CD4-positive, alpha-beta T cell treated with Interleukin-2 at 100 ng/mL for 4 hours (primary cell): ENCODE measurements at places on chromosomes 12 and 14.

DNA sequence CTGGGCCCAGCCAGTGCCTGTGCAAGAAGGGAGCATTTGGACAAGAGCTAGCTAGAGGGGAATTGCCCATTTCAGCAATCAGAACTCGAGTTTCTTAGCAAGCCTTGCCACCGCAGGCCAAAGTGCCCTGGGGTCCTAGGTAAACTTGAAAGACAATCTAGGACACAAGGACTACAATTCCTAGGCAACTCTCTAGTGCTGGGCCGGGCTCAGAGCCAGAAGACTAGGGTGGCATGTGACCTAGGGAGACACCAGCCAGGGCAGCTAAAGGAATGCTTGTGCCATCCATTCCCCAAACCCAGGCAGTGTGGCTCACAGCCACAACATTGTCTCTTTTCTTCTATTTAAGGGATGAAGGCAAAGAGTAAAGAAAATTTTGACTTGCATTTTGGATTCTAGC lies 205.0 kb downstream of the BMP4 start:
- no peak for DNase-seq

DNA sequence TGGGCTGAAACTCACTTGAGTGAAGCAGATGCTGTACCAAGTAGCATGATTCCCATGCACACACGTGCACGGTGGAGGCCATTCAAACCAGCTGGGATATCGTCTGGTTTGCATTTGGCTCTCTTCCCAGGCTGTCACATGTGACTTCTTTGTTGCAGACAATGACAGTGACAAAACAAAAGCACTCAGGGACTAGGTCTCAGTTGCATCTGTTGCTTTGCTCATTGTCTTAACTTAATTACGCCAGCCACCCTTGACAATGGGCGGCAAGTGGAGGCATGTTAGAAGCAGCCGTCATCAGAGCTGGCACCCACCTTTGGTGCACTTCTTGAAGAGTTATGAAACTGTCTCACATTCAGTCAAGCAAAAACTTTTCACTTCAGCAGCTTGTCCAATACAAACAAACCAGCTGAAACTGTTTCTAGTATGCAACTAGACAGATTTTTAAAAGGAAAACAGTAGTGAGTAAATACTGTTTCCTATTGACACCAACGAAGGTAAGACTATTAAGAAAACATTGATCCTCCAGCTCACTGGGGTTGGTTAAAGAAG lies 74.3 kb downstream of the IGF1 start:
- no peak for DNase-seq

GRCh38 chr14:54724676-54725325 lies 157.9 kb downstream of the SAMD4A start:
- DNase-seq, result no peak

DNA sequence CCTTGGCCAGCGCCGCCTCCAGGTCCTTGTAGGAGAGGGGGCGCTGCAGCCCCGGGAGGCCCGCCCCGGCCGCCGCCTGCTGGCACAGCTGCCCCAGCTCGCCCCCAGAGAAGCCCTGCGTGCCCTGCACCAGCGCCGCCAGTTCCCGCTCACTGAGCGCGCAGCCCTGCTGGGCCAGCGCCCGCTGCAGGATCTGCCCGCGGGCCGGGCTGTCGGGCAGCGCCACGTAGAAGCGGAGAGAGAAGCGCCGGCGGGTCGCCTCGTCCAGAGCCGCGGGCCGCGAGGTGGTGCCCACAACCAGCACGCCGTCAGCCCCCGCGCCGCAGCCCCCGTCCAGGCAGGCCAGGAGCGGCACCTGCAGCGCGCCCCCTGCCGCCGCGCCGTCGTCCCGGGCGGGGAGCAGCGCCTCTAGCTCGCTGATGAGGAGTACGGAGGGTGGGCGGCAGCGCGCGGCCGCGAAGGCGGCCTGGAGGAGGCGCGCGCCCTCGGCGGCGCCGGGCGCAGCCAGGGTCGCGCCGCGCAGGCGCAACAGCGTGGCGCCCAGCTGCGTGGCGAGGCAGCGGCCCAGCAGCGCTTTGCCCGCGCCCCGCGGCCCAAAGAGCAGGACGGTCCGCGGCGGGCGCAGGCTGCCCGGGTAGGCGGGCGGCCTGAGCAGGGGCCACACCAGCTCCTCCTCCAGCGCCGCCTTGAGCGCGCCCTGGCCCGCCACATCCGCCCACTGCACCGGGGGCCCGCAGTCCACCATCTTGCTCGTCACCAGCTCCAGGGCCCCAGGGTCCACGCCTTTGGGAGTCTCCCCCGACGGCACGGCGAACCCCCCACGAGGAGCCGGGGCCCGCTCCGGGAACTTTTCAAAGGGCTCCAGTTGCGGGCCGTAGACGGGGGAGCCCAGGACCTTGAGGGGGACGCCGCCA lies 27.7 kb downstream of the FIGNL2 start:
- peak; percentile 81 for DNase-seq

DNA sequence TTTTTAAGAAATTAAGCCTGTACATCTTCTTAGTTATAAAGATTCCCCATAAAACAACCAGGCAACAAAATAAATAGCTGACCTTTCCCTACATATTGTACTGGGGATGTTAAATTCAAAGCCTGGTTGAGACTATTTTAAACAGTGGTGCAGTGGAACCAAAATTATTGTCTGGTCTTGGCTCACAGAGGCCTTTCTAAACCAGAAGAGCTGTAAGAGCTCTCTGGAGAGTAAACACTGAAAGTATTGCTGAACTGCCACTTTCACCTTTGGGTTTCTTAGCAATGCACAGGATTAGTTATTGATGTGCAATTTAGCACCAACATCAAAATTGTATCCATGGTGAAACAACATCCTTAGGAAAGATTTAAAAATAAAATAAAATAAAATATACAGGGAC lies 20.6 kb downstream of the RACGAP1 start:
- DNase-seq, result no peak

DNA sequence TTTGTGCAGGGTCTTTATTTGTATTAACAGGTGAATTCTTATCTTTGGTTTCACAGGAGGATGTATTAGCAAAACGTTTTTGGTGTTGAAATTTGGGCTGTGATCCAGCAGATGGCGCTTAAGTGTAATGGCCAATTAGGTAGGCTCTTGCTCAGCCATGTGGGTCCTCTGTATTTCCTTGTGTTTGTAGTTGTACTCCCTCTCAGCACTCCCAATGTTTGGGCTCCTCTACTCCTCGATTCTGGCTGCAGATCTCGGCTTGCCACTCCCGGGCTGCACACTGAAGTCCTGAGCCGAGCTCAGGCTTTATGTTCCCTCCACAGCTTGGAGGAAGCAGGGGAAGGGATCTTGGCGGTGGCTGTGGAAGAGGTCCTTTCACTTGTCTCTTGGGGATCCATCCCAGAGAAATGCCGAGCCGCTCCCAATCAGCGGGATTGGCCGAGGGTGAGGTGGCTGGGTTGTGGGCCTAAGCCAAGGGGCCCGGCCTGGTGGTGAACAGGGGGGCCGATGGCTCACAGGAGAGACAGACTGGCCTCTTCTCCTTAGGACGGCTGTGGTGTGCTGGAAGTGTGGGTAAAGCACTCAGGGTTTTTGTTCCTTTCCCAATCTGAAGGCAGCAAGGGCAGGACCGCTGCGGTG lies 133.7 kb downstream of the AEBP2 start:
- DNase-seq, result peak; percentile 22

- no peak for DNase-seq
Measured at GRCh38 chr12:132562489-132563021, 47.8 kb downstream of the LRCOL1 start.

DNA sequence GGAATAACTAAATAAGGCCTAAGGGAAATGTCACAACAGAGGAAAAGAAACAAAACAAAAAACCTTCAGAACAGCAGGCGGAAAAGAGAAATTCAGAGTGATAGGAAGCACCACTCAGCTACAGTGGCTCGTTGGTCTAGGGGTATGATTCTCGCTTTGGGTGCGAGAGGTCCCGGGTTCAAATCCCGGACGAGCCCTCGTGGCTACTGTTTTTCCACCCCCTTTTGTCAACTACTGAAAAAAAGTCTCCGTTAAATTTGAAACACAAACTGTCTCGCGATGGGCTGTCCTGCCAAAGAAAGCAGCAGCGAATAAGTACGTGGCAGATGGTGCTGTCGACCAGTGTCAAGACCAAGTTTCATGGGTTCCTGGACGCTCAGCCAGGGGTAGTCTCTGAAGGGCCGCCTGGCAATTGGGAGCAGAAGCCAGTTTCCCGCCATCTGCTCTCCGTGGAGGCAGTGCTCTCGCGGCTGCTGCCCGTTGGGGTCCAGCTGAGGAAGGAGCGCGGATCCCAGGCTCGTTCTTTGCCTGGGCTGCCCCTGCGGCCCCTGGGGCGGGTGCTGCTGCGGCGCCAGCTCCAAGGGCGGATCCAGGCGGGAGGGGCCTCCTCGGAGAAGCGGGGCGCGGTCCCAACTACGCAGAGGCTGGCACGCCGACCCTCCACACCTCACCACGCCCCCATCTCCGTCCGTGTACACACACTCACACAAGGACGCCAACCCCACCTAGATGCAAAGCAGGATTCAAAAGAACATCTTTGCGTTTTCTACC lies at the start of gene RNASE4:
TSS of gene RNASE4 (plus strand) at position 670 of the 771 bp plus-strand sequence. CDS start 14,812 bp downstream, outside the sequence.
- DNase-seq, result peak; percentile 87

DNA sequence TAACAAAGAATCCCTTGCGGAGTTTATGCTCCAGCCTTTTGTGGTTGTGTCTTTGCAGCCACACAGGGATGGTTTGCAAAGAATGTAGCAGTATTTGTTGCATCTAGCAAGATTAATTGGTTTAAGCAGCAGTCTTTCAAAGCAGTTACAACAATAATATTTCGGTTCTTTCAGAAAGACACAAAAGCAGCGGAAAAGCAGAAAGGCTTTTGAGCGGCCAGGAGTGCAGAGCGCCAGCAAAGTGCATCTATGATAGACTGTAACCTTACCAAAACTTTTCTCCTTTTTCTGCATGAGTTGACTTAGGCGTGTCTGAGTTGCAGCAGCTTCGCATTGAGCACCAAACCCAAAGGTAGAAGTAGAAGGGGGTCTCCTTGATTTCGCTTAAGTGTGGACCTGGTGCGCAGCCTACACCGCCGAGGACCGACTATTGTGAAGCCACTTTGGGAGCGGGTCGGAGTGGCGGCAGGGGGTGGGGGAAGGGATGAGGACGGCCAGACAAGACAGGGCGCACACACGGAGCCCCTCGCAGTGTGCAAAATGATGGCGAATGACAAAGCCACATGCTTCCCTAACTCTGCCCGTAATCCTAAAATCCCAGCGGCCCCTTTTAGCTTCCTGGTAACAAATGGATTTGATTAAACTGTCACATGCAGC lies 1.2 kb downstream of the LMO3 start:
- no peak for DNase-seq

- no peak for DNase-seq
Measured at GRCh38 chr14:54549862-54550261, 17.1 kb upstream of the SAMD4A start.

GRCh38 chr14:35438910-35439713 lies 34.6 kb upstream of the NFKBIA start:
- DNase-seq, result no peak

- no peak for DNase-seq
Measured at GRCh38 chr14:66378712-66379505, 107.3 kb upstream of the CCDC196 start.

DNA sequence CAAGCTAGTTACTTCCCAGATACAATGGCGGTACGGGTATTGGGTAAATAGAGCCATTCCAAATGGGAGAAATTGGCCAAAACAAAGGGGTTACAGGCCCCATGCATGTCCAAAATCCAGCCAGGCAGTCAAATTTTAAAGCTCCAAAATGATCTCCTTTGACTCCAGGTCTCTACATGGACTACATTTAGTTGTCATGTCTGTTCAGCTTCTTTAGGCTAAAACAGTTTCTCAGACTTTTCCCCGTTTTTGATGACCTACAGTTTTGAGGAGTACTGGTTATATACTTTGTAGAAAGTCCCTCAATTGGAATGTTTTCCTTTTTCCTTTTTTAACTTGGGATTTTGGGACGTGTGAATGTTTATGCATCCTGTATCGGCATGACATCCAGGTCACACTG lies 4.7 kb downstream of the NT5DC3 start:
- no peak for DNase-seq

- DNase-seq, result no peak
Measured at GRCh38 chr12:68585966-68586365, 24.7 kb upstream of the RAP1B start.

DNA sequence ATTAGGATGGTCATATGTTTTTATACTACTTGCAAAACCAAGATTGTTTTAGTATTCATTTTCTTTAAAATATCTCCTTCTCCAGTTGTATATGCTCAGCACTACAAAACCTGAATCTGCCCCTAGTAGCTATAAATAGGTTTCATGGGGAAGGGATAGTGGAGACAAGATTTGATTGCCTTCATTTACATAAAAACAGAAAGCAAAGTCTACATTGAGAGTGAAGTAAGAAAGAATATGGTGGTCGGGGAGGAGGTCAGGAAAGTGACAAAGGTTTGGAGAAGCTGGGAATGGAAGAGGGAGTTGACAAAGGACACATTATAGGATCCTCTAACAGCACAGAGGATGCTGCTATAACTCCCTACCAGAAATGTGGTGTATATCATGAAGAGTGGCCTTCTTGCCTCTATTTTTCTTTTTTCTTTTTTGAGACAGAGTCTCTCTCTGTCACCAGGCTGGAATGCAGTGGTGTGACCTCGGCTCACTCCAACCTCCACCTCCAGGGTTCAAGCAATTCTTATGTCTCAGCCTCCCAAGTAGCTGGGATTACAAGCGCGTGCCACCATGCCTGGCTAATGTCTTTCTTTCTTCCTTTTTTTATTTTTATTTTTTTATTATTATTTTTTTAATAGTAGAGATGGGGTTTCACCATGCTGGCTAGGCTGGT lies 6.6 kb upstream of the LRP6 start:
- DNase-seq, result no peak

DNA sequence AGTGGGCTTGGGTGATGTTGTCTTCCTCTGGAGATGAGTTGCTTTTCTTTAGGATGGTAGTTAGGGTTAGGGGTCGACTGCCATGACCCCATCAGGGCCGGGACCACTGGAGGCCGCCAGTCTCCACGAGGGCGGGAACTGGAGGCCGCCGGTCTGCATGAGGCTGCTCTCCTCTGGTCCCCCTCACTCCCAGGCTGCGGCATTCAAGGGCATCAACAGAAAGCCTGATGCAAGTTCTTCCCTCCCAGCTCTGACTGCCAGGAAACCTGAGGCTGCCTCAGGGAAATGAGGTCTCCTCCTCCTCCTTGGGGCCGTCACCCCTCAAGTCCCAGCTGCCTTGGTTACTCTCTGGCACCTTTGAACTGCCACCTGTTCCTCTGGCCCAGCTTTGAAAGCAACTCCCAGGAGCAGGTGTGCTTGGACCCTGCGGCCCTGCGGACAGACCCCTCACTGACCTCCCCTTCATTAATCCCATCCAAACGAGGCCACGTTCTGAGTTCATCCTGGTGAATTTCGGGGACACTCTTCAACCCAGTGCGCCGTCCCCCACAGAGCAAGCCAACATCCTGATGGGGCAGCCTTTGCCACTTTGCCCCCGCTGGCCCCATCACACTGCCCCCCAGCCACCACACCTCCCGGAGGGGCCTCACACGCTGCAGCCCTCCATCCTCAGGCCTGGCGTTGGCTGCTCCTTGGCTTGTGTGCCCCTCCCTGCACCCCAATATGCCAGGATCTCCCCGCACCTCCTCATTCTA lies 37.2 kb upstream of the FBRSL1 start:
- DNase-seq, result no peak

DNA sequence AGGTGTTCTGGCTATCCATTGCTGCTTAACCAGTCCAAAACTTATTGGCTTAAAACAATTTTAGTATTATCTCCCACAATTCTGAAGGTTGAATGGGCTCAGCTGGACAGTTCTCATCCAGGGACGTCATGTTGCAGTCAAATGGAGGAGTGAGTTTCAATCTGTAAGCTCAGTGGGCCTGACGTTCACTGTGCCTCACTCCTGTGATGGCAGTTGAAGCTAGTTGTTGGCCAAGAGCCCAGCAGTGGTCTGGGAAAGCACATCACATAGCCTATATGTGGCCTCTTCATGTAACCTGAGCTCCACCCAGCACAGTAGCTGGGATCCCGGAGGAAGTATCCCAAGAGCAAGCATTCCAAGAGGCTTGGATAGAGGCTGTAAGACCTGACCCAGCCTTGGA lies 40.6 kb upstream of the CDKN3 start:
- no peak for DNase-seq
